ENCODE measurements at places on chromosomes 12 and 14. TPM values are rescaled to one million over a fixed set of nuclear protein-coding genes. Genes with fewer than 3 reads are reported as not detected.

Gene OR4Q2
- total RNA-seq, result not detected

Gene GPR68
- 0.28 TPM for total RNA-seq

Gene SERPINA3
- under 0.01 TPM for total RNA-seq

Gene DTX1
- not detected for total RNA-seq

Gene SYT1
- total RNA-seq, result 3.0 TPM

Gene IL22
- total RNA-seq, result not detected

Gene DDN
- total RNA-seq, result 0.18 TPM

Gene PTGDR
- not detected for total RNA-seq

Gene CLECL1
- total RNA-seq, result not detected

GRCh38 chr14:31787377-31787776, 226.2 kb downstream of the NUBPL start:
- DNase-seq, result peak; percentile 11

GRCh38 chr14:60922050-60922449, 58.8 kb downstream of the TRMT5 start:
- DNase-seq, result peak; percentile 62

- DNase-seq, result no peak
These were observed 11.4 kb downstream of the PLEKHG6 start for GRCh38 chr12:6321905-6322304.

DNA sequence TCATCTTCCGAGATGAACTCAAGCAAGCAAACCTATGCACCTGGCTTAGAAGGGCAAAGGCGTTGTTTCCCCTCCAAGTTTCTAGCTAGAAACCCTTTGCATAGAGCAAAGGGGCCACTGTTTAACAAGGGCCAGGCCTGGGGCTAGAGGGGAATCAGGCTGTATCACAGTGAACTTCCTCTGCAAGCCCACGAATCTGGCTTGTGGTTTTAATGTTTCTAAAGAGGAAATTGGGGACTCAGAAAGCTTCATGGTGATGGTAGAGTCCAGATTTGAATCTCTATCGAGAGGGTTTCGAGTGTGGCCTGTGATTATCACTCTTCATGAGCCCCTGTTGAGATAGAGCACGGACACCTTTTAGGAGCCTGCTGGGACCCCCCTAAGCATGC, 189.9 kb downstream of the VRK1 start:
- no peak for DNase-seq

GRCh38 chr14:99829450-99829849, 36.2 kb downstream of the EML1 start:
- DNase-seq, result no peak

DNA sequence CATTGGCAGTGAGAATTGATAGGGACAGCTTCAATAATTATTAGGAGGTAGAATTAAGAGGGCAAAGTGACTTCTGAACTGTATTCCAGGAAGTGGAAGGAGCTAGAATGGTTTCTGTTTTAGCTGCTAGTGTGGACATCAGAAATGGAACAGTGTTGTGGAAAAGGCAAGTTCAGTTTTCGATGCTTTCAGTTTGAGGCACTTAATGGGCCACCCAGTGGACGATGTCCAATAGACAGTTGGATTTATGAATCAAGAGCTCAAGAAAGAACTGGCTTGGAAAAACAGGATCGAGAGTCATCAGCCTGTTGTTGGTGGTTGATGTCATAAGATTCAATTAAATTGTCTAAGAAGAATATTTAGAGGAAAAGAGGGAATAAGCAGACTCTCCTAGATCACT, 136.3 kb downstream of the DYRK2 start:
- no peak for DNase-seq

DNA sequence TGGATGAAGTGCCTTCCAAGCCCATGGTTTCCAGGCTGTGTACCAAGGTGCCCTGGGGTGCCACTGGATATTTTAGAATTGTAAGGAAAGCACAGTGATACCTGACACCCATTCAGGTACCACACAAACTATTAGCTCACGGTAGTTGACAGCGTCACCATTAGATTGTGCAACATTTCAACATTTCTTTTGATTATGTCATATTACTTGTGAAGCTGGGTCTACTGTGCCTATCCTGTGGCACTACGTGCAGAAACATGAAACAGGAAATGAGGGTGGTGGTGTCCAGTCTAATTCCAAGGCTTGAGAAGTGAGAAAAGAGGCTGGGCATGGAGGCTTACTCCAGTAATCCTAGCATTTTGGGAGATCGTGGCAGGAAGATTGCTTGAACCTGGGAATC, 75.5 kb upstream of the CPM start:
- peak; percentile 11 for DNase-seq

DNA sequence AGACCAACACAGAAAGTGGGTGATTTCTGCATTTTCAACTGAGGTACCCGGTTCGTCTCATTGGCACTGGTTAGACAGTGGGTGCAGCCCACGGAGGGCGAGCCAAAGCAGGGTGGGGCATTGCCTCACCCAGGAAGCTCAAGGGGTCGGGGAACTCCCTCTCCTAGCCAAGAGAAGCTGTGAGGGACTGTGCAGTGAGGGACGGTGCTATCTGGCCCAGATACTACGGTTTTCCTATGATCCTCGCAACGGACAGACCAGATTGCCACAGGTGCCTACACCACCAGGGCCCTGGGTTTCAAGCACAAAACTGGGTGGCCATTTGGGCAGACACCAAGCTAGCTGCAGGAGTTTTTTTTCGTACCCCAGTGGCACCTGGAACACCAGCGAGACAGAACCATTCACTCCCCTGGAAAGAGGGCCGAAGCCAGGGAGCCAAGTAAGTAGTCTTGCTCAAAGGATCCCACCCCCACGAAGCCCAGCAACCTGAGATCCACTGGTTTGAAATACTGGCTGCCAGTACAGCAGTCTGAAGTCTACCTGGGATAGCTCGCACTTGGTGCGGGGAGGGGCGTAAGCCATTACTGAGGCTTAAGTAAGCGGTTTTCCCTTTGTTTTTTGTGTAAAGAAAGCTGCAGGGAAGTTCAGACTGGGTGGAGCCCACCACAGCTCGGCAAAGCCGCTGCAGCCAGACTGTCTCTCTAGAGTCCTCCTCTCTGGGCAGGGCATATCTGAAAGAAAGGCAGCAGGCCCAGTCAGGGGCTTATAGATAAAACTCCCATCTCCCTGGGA, 25.5 kb upstream of the NAA30 start:
- DNase-seq, result no peak

- no peak for DNase-seq
These were observed 83.2 kb downstream of the ITPR2 start for GRCh38 chr12:26749781-26750180.

DNA sequence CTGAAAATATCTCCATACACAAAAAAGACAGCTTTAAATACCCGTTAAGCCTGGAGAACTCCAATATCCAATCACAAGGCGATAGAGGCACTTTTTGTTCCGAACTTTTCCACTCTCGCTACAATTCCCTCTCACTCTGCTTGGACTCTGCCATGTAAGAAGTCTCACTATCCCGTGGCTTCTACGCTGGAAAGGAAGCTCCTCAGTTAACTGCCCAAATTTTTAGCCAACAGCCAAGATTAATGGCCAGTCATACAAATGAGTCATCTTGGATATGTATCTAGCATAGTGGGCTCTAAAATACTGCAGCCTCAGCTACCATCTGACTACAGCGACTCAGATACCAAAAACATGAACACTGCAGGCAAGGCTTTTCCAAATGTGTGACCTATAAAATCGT, 45.5 kb upstream of the RERGL start:
- no peak for DNase-seq

- no peak for DNase-seq
These were observed 80.3 kb downstream of the SYNE2 start for GRCh38 chr14:63933110-63933509.

DNA sequence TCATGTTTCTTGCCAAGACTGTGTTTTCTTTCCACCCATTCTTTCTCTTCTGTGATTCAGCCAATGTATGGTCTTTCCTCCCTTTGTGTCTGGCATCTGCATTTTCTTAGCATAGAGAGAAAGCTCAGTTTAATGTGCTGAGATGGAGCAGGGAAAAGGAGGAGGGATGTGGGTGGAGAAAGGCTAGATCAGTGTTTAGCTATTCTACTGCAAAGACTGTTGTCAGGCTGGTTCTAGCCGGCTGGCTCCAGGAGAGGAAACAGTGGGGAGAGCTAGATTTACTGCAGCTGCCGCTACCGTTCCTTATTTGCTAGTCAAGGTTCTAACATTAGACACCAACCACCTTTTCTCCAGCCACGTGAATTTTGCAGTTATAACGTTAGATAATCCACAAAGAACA, 5.2 kb upstream of the RIMKLB start:
- DNase-seq, result peak; percentile 71

- DNase-seq, result no peak
These were observed 56.4 kb downstream of the RAB35 start for GRCh38 chr12:120060196-120060595.

DNA sequence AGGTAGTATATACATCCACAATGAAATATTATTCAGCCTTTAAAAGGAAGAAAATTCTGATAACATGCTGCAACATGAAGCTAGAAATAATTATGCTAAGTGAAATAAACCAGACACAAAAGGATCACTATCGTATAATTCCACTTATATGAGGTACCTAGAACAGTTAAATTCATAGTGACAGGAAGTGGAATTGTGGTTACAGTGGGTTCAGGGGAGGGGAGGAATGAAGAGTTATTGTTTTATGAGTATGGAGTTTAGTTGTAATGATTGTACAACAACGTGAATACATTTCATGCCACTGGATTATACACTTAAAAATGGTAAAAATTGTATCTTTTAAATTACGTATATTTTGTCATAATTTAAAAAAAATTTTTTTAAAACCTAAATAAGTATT, 21.0 kb downstream of the EEA1 start:
- DNase-seq, result no peak

DNA sequence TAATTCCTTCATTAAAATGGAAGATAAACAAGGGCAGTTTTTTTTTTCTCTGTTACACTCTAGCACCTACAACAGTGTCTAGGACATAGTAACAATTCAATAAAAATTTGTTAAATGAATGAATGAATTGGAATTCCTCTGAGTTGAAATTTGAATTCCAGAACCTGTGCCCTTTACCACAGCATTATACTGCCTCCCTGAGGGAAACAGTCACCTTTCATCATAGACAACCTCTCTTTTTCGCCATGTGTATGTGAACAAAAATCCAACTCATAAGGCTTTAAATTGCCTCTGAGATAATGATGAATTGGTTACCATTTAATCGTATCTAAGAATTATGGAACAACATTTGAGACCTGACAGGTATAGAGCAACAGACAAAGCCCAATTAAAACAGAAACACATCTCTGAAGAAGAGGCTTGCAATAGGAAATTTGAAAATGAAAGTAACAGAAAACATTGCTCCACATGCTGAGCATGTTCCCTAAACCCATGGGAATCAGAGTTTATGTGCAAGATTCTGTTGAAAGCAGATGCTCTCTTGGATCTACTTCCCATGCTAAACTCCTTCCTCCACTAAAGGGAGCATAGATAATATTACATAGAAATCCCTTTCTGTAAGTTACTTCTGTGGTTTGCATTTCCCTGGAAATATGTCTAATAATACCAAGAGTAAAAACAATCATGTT, 657.8 kb downstream of the GALC start:
- DNase-seq, result no peak

- peak; percentile 73 for DNase-seq
These were observed 61.7 kb upstream of the DLK1 start for GRCh38 chr14:100664841-100665510.

DNA sequence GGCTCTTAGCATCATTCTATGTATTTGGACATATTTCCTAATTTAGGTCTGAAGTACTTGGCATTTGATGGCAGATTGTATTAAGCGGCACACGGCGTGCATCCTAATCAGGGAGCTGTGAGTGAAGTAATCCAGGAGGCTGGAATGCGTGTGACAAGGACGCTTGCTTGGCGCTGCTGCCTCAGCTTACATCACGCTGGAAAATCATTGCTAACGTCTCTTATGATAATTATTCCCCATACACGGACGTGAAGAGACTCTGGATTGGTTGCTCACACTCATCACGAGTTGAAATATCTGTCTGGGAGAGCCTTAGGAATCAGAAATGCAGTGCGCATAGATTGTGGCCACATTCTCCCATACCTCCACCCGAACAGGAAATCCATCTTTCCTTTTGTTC, 85.3 kb downstream of the FBXW8 start:
- DNase-seq, result no peak

GRCh38 chr12:20555771-20556170, 139.4 kb upstream of the SLCO1C1 start:
- no peak for DNase-seq

GRCh38 chr14:90811641-90812040, 4.6 kb downstream of the TTC7B start:
- no peak for DNase-seq

DNA sequence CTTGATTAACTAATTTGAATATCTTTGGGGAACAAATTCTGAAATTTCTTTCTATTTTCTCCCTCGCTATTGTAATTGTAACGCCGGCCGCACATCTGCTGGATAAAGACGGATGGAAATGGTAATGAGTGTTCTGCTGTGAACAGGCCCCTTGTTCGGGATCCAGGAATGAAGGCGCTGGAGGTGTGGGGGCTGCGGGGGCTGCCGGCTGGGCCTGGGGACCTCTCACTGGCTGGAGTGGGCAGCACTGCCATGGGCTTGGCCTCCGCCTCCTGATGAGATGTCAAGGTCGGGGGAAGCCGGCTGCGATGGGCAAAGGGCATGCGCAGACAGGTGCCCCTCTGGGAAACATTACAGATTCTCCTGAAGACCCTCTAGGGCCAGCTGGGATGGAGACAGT, 175.4 kb downstream of the PHETA1 start:
- DNase-seq, result no peak

- DNase-seq, result no peak
These were observed 580.4 kb downstream of the VRK1 start for GRCh38 chr14:97377550-97377949.

GRCh38 chr12:54587315-54587873, 1.1 kb downstream of the PPP1R1A start:
- DNase-seq, result no peak

DNA sequence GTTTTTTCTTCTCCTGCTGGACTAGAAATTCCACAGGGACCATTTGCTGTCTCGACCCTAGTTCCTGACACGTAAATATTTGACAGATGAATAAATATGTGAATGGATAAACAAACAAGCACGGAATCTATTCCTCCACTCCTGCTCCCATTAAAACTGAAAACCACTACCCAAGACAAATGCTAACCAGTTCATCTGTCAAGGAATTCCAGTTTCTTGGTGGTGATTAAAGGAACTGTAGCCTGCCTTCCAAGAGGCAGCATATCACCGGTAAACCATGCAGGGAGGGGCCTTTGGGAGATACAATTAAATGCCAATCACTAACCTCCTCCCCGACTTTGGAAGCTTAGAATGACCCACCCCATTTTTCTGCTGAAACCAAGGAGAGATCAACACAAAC, 95.4 kb downstream of the TTC7B start:
- DNase-seq, result no peak

GRCh38 chr14:57871459-57872080, 5.7 kb upstream of the SLC35F4 start:
- peak; percentile 28 for DNase-seq

DNA sequence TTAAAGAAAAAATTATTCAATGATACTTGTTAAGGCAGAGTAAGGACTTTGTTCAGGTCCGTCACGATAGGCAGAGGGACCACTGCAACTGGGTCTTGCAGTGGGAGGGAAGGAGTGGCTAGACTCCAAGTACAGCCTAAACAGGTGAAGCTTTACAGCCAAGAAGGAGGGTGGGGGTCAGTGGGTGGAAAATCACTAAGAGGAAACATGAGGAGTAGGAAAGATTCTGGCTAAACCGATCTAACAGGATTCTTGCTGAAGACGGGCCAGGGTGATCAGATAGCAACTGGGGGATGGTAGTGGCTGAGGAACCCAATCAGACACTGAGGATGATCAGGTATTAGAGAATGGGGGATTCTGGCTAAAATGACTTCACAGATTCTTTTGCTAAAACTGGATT, 100.2 kb downstream of the TTC7B start:
- no peak for DNase-seq

Data from IMR-90 (cell line).